ENCODE measurements at places on chromosomes 7 and 10. TPM values are rescaled to one million over a fixed set of nuclear protein-coding genes. Genes with fewer than 3 reads are reported as not detected.
A peak's percentile ranks its signal among the peaks of the same experiment; 100 is the strongest.

DNA sequence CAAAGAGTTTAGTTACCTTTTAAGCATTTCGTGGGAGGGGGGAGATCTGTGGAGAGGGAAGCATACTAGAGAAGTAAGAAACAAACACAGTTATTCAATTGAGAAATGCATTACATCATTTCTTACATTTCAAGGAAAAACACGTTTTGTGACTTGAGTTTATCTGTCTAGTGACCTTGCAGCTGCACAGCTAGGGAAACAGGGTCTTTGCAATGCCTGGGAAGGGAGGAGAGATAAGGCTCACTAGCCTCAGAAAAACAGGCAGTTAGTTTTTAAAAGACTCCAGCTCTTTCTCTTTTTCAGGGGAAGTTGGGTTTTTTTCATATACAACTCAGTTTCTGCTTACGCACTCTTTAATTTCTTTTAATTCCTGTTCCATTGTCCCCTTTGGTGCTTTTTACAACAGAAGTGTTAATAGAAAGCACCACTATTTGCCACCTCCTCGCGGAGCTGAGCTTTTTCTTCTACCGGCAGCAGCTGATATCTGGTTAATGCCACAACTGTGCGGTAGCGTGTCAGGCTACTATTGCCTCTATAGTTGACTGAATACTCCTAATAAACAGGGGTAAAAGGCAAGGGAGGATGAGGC lies 5.6 kb downstream of the CYP3A43 start:
- no peak overlapping the region for H3K4me3 ChIP-seq
- no peaks in the 10 kb centered on the region for H3K36me3 ChIP-seq
- no peak for DNase-seq
- H3K27ac ChIP-seq: no peak overlapping the region
- no peaks in the 10 kb centered on the region for H3K4me1 ChIP-seq

- H3K27me3 ChIP-seq: no peaks in the 10 kb centered on the region
- no peak overlapping the region for H3K27ac ChIP-seq
- H3K4me1 ChIP-seq: no peaks in the 10 kb centered on the region
- H3K4me3 ChIP-seq: peak overlapping the region; percentile 29
These were observed 9.9 kb downstream of the ZNF511 start for GRCh38 chr10:133318494-133319127.

DNA sequence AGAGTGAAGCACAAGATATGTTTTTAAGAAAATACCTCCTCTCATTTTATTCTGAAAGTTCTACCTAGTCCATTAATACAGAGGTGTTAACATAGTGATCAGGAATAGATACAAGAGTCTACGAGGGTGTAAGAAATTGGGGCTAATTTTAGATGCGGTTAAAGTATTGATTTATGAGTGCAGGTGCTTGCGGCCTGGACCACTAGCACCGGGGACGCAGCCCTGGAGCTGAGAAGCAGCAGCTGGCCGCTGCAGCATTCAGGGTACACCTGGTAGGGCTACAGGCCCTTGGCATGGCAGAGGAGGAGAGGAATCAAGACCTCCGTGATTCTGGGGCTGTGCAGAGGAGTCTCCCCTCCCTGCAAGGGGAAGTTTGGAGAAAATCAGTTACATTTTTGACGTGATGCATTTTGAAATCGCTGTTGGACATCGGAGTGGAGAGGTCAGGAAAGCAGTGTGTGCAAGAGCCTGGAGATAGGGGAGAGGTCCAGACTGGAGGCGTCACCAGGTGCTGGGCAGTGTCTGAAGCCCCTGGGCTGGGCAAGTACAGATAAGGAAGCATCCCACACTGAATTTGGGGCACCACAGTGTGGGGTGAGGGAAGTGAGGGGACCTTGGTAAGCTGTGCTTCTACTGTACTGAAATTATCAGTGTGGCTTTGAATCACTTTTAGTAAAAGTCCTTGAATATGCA lies 112.3 kb downstream of the VWC2 start:
- no peak for DNase-seq
- H3K27me3 ChIP-seq: no peaks in the 10 kb centered on the region
- no peaks in the 10 kb centered on the region for H3K4me1 ChIP-seq
- no peak overlapping the region for H3K27ac ChIP-seq
- H3K4me3 ChIP-seq: no peak overlapping the region

Gene MUC3A
- 137 TPM for total RNA-seq

DNA sequence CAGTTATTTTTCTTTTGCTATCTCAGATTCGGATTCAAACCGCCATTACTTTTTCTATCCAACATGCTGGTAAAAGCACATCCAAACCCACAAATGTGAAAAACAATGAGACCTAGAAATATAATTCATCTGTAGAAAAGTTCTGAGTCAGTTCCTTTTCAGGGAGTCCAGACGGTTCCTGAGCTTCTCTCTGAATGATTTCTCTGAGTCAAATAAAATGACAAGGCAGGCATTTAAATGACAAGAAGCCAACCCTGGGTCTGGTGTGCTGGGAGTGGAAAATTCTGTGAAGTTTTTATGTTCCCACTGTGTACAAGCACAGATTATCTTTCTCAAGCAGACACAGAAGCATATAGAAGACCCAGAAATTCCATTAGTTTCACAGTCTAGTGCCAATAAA lies 96.3 kb upstream of the ANKRD1 start:
- no peak overlapping the region for H3K27ac ChIP-seq
- H3K4me3 ChIP-seq: no peak overlapping the region
- H3K27me3 ChIP-seq: no peaks in the 10 kb centered on the region
- no peak for DNase-seq

All from colonic mucosa (tissue), 4 donors.